ENCODE measurements at places on chromosomes 12 and 14. TPM values are rescaled to one million over a fixed set of nuclear protein-coding genes. Genes with fewer than 3 reads are reported as not detected.

DNA sequence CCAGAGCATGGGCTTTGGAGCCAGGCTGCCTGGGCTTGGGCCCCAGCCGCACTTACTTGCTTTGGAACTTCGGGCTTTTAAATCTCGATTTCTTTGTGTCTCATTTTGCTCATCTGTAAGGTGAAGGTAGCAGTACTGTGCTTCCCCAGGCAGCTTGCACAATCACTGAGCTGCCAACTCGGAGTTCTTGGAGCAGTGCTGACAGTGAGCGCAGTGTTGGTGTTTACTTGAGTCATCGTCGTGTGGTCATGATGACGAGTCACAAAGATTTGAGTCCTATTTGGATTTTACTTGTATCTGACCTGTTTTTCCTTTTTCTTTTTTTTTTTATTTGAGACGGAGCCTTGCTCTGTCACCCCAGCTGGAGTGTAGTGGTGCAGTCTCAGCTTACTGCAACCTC is 31.3 kb upstream of the ATF1 start:
- no peak for DNase-seq

DNA sequence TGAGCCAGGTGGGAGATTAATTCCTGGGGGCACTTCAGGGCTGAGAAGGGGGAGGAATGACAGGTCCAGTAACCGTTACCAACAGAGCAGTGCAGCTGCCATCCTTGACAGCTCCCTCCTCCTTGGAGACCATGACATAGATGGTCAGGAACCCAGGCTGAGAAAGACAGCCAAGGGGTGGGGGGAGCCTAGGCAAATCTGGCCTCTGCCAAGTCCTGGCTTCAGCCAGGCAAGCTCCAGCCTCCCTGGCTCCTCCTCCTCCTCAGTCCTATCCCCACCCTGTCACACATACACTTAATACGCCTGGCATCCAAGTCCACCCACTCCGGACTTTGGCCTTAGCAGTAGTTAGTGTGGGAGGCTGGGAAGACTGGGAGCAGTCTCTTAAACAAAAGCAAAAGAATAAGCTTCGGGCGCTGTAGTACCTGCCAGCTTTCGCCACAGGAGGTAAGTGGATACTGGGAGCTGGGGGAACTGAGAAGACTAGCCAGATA is at the start of gene RDH5:
RDH5 (plus strand) TSS at position 323 of the 494 bp plus-strand sequence. CDS start 792 bp downstream, outside the sequence.
- DNase-seq: no peak

DNA sequence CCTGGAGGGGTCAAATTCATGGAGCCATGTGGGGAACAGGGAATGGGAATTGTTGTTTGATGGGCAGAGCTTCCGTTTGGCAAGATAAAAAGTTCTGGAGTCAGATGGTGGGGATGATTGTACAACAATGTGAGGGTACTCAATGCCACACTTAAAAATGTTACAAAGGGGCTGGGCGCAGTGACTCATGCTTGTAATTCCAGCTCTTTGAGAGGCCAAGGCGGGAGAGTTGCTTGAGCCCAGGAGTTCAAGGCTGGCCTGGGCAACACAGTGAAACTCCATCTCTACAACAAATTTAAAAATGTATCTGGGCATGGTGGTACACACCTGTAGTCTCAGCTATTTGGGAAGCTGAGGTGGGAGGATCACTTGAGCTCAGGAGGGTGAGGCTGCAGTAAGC is 66.0 kb upstream of the DIO3 start:
- DNase-seq: no peak

- DNase-seq: no peak
Measured at GRCh38 chr12:32666018-32666417, 13.1 kb upstream of the DNM1L start.

DNA sequence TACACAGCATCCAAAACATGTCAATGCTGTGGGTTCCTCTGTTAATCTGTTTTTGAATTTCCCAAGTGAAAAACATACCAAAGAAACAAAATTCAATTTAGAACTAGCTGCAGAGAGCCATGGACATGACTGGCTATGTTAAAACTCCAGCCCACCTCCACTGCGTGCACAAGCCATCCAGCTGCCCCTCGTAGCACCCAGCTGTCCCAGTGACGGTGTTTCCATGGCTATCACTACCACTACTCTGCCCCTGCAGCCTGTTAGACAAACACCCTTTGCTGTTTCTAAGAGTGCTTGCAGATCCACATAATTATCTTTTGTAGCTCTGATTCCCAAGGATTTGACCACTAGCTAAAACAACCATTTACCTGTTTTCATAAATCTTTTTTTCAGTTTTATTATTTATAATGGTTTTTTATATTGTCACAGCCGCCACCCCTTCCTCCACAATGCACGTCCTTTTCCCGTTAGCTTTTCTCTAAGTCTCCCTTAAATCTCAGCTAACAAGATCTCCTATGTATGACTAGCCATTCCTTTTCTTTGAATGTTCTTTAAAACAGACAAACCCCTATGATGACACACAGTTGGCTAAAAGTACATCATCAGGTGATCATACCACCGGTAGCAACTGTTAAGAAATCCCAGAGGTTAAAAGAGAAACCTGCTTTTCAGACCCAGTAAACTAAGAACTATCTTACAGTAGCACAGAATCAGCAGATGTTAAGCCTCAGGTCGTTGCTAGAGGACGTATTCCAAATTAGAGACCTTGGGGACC is 37.8 kb upstream of the NAA30 start:
- no peak for DNase-seq

The CCNB1IP1 gene
- total RNA-seq: 93.7 TPM

The E2F7 gene
- 21.0 TPM for total RNA-seq

The WNT1 gene
- not detected for total RNA-seq

The ZNF664 gene
- 144 TPM for total RNA-seq

The PLA2G1B gene
- total RNA-seq: not detected

The RNASE2 gene
- not detected for total RNA-seq

The HPD gene
- 0.95 TPM for total RNA-seq

The DCTN2 gene
- total RNA-seq: 111 TPM

The HSP90AA1 gene
- 821 TPM for total RNA-seq

The EML5 gene
- 2.1 TPM for total RNA-seq
